ENCODE measurements at places on chromosomes 4 and X.

- no peak for DNase-seq
Observed at GRCh38 chr4:137536789-137537561, 4.7 kb upstream of the PCDH18 start.

- no peak for DNase-seq
Observed at GRCh38 chrX:135389243-135389642, 32.5 kb upstream of the SMIM10L2A start.

DNA sequence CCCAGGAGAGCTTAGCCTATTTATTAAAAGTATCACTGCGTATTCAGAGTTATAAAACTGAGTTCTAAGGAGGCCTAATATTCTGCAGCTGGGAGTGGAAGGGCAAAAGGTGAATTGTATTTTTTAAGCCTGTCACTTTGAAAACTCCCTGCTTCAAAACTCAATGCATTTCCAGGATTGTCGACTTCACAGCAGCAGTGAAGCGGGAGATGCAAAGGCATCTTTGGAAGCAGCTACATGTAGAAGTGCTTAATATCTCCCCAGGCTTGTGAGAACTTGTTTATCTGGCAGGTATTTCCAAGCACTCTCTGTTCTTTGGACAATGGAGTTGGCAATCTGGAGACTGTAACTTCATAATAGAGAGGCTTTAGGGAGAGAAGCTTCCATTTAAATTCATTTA is 717.5 kb upstream of the SLIT2 start:
- no peak for DNase-seq

DNA sequence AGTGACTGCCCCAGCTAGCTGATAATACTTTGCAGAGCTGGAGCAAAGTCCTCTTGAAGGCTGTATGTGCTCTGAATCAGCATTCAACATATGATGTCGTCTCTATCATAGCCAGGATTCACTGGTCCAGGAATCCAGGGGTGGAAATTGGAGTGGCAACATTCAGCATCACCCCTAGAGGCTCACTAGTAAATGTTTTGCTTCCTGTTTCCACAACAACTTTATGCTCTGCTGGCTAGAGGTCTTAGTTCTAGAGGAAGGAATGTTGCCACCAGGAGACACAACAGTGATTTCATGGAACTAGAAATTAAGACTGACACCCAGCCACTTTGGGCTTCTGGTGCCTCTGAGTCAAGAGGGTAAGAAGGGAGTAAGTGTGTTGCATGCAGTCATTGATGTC is 11.3 kb downstream of the MAGEA1 start:
- DNase-seq = no peak

- no peak for DNase-seq
Observed at GRCh38 chr4:2482693-2483092, 13.8 kb downstream of the RNF4 start.

Data from stimulated activated CD4-positive, alpha-beta T cell treated with anti-CD3 and anti-CD28 coated beads, Interleukin-1b, Interleukin-23, amount 100 ng/mL, for 1 hour (primary cell).